ENCODE measurements at places on chromosomes 16 and 17.

DNA sequence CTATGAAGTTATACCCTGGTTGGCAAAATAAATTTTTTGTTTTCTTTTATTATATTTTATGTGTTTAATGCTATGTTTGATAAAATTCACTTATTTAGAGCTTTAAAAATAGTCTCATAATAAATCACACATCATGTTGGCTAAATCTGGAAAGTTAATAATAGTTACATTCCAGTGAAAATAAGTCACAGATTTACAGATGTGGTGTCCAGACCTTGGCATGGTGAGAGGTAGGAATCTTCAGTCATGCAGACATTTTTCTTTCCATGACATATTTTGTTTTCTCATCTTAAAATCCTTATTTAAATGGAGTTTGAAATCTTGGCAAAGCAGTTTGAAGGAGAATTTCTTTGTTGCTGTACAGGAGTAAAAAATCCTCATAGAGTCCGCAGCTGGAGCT lies 48.1 kb upstream of the GOSR1 start:
- no peak for DNase-seq

DNA sequence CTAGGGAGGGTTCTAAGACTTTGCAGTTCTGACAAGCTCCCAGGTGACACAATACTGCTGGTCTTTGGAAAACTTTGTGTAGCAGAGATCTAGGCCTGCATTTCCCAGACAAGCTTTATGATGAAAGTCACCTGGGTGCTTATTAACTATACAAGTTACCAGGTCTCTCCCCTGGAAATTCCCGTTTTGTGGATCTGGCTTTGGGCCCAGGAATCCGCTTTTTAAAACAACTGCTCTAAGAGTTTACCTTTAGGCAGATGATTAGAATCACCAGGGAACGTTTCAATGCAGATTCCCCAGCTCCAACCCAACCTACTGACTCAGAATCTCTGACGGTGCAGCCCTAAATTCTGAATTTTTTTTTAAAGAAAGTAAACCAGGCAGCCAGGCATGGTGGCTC lies 36.3 kb downstream of the MYH3 start:
- DNase-seq: no peak

- no peak for DNase-seq
These were observed 9.2 kb downstream of the SP2 start for GRCh38 chr17:47905221-47905733.

DNA sequence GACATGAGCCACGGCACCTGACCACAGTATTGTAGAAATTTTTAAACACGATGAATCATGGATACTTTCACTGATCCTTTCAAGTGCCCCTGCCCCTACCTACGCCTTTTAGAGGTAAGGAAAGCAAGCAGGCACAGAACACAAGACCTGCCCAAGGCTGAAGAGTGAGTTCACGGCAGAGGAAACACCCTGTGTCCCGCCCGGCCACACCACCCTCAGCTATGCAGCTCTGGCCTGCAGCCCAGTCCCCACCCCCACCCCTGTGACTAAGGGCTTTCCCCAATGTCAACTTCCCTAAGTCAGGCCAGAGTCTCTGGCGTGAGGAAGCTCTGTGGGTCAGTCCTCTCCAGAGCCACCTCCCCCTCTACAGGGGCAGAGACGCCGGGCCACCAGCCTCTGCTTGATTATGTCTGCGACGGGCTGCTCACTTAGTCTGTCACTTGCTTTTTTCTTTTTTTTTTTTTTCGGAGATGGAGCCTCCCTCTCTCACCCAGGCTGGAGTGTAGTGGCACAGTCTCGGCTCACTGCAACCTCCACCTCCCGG lies 8.4 kb downstream of the SLC16A5 start:
- no peak for DNase-seq

DNA sequence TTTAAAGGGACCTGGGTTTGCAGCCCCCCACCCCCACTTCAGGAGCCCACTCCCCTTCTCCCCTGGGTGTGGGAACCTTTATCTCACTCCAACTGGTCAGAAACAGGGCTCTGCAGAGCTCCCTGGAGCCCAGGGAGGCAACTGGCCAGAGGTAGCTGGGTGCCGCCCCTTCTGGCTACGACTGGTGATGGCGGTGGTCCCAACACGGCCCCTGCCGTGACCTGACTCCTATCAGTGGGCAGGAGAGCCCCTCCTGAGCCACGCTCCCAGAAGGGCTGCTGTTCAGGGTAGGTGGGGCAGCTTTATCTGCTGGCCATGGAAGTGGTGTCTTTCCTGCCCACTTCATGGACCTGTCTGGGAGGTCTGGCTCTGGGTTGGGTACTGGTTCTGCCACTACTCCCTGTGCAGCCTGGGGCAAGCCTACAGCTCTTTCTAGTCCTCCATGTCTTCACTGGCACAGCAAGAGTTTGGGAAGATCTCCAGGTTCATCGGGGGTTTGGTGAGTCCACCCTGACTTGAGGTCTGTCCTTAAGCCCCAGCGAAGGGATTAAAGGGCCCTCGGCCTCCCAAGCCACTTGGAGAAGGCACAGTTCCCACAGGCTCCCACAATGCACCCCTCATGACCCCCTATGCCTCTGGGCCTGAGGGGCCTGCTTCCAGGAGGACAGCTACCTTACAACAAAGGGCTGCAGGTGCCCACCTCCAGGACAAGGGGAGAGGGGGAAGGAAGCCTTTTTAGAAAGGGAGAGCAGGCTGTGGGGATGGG lies 5.5 kb upstream of the SREBF1 start:
- DNase-seq: no peak

DNA sequence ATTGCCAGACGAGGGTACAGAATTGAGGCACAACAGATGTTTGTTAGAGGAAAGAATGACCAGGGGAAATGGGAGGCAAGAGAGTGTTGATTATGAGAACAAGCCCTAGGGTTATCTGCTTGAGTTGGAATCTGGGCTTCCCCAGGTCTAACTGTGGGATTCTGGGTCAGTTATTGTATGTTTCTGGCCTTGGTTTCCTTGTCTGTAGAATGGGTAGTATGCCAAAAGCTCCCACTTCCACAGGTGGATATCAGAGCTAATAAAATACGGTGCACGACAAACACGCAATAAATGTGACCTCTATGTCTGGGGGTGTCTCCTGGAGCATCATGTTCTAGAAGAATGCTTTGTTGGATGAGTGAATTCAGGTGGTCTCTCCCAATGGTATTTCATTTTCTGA lies 517 bp downstream of the TMC5 start:
- no peak for DNase-seq

DNA sequence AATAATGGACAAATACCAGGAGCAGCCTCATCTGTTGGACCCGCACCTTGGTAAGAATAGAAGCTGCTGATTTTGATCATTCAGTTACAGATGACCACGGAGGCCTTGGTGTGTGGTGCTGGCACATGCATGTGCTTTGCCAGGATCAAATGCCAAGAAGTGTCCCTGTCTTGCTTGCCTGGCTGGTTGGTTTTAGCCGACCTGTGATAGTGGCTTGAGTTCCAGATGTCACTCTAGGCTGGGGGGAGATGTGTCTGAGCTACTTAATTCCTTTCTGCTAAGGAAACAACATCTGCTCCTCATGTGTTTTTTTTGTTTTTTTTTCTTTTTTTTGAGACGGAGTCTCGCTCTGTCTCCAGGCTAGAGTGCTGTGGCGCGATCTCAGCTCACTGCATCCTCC lies 4.3 kb downstream of the TBCD start:
- DNase-seq: no peak

- DNase-seq: no peak
These were observed 722 bp upstream of the TIMP2 start for GRCh38 chr17:78925662-78926555.

- DNase-seq: no peak
These were observed 14.6 kb upstream of the CIITA start for GRCh38 chr16:10862438-10862837.

DNA sequence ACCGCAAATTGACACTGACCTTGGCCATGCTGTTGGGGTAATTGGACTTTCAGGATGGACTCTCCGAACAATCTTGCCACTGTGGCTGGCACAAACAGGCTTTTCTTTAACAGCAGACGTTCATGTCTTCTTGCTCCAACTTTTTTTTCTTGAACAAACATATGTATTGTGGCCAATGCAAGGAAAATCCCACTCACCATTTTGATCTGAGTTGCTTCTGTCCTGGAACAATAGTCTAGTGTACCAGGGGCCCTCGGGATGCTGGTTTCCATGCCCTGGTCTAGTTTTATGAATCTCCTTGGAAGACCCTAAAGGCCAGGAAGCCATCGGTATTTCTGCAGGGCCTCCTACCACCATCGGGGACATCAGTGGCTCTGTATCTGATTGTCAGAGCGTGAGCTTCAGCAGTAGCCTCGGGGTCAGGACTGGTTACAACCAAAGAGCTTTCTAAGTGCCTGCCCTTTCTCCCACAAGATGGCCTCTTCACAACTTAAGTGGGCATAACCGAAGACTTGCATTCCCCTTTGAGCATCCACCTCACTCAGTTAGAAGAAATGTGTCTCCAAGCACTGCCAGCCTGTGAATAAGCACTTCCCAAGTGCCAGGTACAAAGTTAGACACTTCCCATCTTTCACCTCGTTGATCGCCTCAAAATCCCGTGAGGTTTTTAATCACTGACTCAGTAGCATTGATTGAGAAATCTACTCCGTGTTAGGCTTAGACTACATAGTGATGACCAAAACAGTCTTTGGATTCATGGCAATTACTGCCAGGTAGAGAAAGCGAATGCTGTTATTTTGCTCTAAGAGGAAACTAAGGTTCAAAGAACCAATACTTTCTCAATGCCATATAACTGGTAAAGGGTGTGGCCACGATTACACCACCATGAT lies 87.0 kb upstream of the TBX2 start:
- no peak for DNase-seq

DNA sequence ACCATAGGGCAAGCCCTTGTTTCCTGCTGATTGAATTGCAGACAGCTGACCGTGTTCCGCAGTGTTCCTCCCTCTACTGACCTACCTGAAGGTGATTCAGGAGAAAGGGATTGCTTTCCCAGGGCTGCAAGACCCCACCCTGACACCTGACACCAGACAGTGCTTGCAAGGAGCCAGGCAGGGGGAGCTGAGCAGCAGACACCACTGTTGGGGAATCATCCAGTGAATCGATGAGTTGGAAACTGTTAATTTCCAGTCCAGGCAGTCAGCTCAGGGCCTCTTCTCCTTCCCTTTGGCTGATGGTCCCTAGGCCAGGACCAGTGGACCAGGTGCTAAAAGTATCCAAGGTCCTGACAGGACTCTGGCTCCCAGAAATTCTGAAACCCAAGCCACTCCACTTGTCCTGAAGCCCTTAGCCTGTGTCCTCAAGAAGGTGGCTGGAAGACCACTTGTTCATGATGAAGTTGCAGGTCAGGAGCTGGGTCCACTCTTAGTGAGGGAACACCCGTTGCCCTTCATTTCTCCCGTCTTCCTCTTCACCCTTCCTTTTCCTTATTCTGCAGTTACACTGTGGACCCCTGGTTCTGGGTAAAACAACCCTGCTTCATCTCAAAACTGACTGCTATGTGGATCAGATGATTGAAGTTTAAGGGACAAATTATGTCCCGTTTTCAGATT lies 9.5 kb upstream of the UNK start:
- DNase-seq: no peak

DNA sequence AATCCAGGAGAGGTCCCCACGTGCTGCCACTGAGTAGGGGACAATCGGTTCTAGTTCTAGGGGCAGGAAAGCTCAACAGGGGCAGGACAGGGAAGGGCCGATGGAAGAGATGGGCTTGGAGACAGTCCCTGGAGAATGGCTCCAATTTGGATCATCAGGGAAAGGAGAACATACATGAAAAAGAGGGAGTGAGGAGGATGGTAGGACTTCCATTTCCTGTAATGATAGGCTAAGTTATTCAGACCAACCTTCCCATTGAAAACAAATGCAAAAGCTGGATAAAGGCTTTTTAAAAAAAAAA lies 20.4 kb upstream of the GPATCH8 start:
- DNase-seq: no peak
